Body of pancreas (tissue), 4 donors: ENCODE measurements at places on chromosomes 16 and 17.

- no peak for DNase-seq
Observed at GRCh38 chr17:27259356-27259755, 34.6 kb upstream of the WSB1 start.

DNA sequence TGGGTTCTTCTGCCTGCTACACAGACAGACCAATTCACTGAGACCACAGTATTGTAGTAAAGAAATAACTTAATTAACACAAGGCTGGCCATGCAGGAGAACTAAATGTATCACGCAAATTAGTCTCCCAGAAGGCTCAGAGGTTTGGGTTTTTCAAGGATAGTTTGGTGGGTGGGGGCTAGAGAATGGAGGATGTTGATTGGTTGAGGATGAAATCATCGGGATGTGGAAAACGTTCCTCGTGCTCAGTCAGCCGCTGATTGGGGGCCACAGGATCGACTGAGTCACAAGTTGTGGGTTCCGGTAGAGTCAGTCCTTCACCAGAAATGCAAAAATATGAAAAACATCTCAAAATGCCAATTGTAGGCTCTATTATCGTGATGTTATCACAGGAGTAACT, 18.7 kb downstream of the RHOT1 start:
- no peak for DNase-seq

GRCh38 chr17:38322156-38322779, 21.5 kb downstream of the GPR179 start:
- peak; percentile 58 for DNase-seq

DNA sequence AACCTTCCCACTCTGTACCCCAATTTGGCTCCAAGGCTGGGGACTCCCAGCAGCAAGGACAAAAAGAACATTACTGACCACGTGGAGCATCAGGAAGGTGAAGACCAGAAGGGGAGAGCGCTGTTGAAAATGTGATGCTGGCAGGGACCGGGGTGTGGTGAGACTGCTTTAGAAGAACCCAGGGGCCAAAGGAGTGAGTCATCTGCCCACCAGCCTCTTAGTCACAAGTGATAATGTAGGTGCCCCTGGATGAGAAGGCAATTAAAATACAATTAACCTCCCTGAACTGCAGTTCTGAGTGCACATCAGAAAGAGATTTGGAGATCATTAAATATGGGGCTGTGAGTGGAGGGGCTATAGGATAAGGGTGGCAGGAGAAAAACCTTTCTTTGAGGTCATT, 366.6 kb upstream of the CCL2 start:
- no peak for DNase-seq

- no peak for DNase-seq
Observed at GRCh38 chr17:50632637-50633036, 2.0 kb upstream of the ABCC3 start.

DNA sequence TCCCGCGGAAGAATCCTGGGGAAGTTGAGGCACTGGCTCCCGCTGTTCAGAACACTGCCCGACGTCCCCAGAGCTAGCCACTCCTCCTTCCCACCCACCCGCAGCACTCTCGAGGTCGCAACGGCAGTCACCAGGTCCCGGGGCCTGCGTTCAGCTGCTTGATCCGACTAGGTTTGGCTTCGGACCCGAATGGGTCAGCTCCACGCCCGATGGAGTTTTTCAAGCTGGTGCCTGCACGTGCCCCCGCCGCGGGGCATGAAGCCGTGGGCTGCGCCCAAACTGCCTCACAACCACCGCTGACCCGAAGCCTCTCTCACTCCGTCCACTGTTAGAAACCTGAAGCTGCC, 12.4 kb upstream of the ODF4 start:
- DNase-seq, result no peak

GRCh38 chr16:31439519-31439918, 3.1 kb downstream of the ZNF843 start:
- no peak for DNase-seq

DNA sequence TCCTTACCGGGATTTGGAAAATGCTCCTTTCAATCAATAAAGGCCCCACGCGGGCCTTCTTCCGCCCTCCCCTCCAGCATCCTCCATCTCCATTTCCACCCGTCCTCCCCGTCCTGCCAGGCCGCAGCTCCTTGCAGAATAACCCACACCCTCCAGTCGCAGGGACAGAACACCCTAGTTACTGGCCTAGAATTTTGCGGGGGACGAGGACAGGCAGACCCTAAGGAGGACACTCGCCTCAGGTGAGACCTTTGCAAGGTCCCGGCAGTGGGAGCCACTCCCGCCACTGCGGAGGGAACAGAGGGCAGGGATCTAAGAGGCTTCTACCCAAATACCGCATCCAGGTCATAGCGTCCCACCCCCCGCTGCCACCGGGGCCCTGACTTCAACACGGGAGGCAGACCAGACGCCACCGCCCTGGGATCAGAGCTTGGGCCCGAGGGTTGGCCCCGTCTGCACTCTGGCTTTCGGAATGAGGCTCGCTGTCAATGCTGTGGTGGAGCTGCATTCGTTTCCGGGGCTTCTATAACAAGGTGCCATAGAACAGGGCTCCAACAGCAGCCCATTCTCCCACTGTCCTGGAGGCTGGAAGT, 26.8 kb downstream of the SLC25A10 start:
- DNase-seq, result no peak

- DNase-seq, result peak; percentile 71
Observed at GRCh38 chr16:117379-118365, 20.8 kb downstream of the NPRL3 start.

- no peak for DNase-seq
Observed at GRCh38 chr17:28812748-28813377, 29.7 kb downstream of the FAM222B start.

DNA sequence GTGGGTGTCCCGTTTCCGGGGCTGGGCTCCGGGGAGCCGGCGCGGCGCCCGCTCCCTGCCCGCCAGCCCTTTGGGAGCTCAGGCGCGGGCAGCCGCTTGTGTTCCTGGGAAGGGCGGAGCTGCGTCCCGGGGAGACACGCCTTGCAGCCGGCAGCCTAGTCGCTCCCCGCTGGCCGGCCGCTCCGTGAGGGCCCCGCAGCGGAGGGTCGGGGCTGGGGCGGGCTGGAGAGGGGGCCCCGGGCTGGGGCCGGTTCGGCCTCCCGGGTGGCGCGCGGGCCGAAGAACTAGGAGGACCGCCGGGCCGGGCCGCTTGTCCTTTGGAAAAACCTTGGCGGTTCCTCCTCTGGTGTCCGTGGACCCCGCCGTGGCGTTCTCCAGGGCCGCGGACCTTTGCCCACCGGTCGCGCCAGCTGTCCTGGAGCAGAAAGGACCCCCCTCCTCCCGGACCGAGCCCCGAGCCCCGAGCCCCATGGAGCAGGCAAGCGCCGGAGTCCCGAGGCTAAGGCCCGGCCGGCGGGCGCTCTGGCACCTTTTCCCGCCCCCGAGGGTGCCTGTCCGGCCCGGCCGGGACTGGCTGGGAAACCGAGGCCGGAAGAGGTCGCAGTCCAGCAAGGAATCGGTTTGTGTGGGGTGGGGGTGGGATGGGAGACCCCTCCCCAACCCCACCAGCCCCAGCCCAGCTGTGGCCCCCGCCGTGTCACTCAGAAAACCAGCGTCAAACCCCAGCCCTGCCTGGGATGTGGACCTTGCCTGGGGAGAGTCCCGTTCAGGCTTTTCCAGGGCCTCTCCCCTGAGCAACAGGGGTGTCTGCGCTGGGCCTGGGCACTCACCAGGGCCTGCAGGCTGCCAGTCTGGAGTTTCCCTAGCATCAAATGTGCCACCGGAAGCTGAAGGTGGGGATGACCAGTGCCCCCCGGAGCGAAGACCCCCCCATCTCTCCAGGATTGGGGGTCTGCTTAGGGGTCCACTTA, 6.8 kb upstream of the TBC1D3B start:
- peak; percentile 85 for DNase-seq

DNA sequence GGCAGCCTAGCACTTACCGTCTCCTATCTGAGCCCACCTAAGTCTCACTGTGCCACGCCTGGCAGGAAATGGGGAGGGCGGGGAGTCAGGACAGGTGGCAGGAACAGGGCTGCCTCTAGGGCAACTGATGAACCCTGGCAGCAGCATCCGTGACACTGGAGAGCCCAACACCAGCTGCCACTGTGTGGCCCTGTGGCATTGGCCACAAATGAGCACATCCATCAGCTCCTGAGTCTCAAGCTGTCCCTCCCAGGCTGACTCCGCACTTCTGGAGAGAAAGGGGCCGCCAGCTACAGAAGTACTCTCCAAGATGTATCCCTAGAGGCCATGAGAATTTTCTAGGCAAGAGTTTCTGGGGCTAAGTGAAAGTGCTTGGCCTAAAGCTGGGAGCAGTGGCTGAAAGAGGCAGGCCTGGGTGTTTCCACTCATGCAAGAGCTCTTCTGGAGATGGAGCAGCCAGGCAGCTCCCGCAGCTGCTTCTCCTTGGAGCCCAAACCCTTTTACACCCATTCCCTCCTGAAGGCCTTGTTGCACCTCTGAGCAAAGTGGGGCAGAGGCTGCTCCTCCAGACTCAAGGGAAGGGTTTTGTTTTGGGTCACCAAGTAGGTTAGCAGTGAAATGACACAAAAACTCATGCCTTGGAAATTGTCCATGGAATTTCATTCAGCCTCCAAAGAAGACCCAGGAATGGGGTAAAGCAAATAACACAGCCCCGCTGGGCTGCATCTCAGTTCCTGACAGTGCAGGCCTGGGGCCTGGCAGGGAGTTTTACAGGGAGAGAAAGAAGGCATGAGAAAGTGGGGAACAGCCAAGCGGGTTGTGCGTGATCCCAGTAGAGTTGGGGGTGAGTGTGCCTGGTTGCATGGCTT, 25.8 kb downstream of the PEMT start:
- DNase-seq, result no peak

DNA sequence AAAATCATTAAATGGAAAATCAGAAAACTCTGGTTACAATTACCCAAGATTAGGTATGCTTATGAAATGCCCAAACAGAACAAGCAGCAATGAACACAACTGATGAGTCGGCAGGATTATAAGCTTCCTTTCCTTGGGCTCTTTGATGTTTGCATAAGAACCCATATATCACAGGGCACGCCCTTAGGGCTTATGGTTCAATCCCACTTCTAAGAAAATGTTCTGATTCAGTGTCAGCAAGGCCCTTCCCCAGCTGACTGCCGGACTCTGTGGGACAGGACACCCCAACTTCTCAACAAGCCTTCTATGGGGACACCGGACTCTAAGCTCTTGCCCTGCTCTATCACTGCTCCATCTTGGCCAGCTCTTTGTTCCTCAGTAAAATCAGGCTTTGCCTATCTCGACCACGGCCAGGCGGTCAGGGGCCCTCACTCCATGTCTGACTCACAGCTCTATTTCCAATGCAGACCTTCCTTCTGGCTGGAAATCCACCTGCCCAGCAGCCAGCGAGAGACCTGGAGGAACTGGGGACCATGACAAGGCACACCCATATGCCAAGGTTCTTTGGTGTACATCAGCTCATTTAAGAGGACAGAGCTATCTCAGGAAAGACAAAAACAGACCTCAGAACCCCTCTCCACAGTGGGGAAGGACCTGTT, 26.8 kb downstream of the LITAFD start:
- DNase-seq, result no peak

- DNase-seq, result no peak
Observed at GRCh38 chr17:69142175-69142802, 594 bp upstream of the ABCA6 start.

- DNase-seq, result no peak
Observed at GRCh38 chr16:78331731-78332130, 232.3 kb downstream of the WWOX start.

DNA sequence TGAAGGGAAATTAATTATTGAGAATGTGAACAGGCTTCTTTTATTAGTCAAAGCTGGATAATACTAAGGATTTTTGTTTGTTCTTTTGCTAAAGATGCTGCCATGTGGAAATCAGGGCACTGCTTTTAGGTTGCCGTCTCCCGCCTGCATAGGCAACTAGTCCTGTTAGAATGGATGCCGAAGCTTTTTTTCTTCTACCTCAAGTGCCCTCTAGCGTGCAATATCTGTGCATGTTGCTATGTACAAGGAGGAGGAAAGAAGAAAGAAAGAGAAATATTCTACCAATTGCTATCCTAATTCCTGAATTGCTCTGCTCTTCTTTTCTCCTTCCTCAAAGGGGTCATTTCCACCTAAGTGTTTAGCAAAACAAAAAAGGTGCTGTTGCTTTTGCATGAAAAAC, 5.2 kb upstream of the CDH8 start:
- no peak for DNase-seq

DNA sequence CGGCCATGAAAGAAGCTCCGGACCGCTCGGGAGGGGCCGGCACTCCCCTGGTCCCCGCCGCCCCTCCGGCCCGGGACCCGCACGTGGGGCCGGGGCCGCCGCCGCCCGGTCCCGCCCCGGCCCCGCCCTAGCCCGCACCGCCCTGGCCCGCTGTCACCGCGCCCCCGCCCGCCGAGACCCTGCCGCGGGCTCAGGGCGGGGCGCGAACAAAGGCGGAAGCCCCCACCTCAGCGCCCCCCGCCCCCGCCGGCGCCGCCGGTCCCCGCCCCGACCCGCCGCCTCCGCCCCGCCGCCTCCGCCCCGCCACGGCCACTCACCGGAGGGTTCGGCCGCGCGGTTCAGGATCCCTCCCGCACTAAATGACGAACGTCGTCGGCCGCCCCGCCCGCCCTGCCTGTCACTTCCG, at the start of gene ARHGDIA:
ARHGDIA (minus strand) TSS at position 357 of the 406 bp plus-strand sequence. CDS start 1,407 bp downstream, outside the sequence.
- DNase-seq, result peak; percentile 97

DNA sequence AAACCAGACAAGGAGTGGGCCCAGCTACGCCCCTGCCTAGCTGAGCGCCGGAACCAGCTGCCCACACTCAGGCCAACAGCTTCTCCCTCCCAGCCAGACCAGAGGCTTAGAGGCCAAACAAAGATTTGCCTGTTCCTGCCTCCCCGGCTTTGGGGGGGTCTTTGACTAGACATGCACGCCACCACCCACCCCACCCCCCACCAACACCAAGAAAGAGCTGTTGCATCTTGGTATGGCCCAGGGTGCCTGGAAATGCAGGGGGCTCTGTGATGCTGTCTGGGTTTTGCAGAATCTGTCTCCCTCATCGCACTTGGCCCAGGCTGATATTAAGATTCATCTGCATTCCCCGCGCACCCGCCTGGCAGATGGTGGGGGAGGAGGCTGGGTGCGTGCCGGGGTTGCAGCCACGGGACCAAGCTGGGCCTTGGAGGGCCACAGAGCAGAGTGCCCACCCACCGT, 1.3 kb upstream of the NXPH3 start:
- no peak for DNase-seq

- DNase-seq, result no peak
Observed at GRCh38 chr16:67805718-67806427, 487 bp downstream of the RANBP10 start.

- no peak for DNase-seq
Observed at GRCh38 chr17:49944273-49944870, 24.6 kb upstream of the DLX4 start.

DNA sequence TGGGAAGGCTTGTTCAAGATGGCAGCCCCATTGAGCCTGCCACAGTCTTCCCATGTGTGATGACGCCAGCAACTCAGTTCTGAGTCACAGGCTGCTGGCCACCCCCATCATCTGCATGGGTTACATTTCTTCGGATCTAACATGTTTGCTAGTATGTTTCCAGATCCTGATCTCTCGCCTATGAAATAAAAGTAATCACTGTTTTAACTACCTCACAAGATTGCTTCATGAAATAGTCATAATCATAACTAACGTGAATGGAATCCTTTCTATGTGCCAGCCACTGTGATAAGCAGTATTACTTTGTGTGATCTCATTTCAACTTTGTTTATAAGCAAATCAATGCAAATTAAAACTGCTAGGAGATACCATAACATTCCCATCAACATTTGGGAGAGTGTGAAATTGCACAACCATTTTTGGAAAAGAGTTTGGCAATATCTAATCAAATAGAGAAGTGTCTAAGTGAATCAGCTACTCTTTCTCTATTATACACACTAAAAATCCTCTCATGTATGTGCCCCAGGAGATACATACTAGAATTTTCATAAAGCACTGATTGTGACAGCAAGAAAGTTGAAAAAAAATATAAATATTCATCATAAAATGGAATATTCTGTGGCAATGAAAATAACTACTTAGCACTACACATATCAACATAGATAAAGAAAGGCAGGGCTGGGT, 300.2 kb upstream of the IRX5 start:
- no peak for DNase-seq

GRCh38 chr17:73224663-73225305, 31.9 kb downstream of the COG1 start:
- DNase-seq, result no peak
